ENCODE measurements at places on chromosomes 4 and X. TPM values are rescaled to one million over a fixed set of nuclear protein-coding genes. Genes with fewer than 3 reads are reported as not detected.

CYSLTR1 gene
- 0.13 TPM for total RNA-seq

SSX3 gene
- not detected for total RNA-seq

KIAA1210 gene
- not detected for total RNA-seq

CFP gene
- 27.5 TPM for total RNA-seq

CXorf49 gene
- total RNA-seq = not detected

GPRIN3 gene
- total RNA-seq = 8.9 TPM

TBC1D14 gene
- total RNA-seq = 33.0 TPM

TBC1D8B gene
- total RNA-seq = 3.6 TPM

DNA sequence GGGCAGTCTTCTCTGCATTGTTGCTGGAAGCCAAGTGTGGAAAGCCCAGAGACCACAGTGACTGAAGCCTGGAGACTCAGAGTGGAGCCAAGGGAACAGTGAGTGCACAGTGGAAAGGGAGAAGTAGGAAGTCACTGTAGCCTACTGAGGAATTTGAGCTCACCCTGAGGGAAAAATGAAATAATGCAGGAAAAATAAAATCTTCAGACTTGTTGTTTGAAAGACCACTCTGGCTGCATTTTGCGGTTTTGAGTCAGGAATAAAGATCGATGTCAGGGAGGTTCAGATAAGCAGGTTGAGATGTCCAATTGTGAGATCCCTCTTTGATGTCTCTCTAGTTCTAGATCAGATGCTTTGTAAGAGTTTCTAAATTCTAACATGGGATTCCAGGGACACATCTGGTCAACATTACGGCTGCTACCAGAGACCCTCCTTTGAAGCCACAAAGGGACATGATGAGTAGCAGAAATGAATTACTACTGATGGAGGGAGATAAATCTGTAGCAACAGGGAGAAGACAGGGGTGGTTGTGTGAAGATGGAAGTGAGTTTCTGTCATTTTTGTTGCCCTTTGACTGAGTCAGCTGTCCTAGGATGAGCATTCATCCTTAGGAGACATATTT is 8.4 kb downstream of the ADH4 start:
- H3K4me1 ChIP-seq = no peaks in the 10 kb centered on the region
- H3K27ac ChIP-seq = no peak overlapping the region
- no peak overlapping the region for H3K4me3 ChIP-seq

DNA sequence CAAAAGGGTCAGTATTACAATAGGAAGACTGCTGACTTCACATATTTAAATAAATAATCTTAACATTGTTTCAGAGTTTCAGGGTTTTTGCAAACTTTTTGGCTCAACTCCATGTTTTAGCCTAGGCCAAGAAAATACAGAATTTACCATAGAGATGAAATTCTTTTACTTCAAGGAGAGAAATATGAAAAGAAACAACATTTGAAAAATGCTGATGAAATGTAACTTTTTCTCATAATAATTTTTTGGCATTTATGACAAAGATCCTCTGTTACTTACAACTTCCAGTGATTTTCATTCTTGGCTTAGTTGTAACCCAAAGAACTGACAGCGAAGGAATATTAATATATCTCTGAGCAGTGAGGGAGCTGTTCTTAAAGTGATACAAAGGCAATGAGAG is 316.1 kb upstream of the EMCN start:
- DNase-seq = no peak
- H3K27me3 ChIP-seq = no peaks in the 10 kb centered on the region
- no peak overlapping the region for H3K27ac ChIP-seq
- H3K4me3 ChIP-seq = no peak overlapping the region

- DNase-seq = no peak
- no peak overlapping the region for H3K27ac ChIP-seq
- H3K36me3 ChIP-seq = no peaks in the 10 kb centered on the region
- H3K4me3 ChIP-seq = no peak overlapping the region
- H3K4me1 ChIP-seq = no peaks in the 10 kb centered on the region
- no peaks in the 10 kb centered on the region for H3K27me3 ChIP-seq
Observed at GRCh38 chrX:75546724-75547511, 24.1 kb upstream of the ZDHHC15 start.

- H3K36me3 ChIP-seq = no peaks in the 10 kb centered on the region
- H3K4me3 ChIP-seq = no peak overlapping the region
- peaks cover 4% of the 10 kb centered on the region for H3K27me3 ChIP-seq
- no peak overlapping the region for H3K27ac ChIP-seq
- no peaks in the 10 kb centered on the region for H3K4me1 ChIP-seq
Observed at GRCh38 chr4:188613976-188614375, 474.7 kb downstream of the TRIML1 start.

DNA sequence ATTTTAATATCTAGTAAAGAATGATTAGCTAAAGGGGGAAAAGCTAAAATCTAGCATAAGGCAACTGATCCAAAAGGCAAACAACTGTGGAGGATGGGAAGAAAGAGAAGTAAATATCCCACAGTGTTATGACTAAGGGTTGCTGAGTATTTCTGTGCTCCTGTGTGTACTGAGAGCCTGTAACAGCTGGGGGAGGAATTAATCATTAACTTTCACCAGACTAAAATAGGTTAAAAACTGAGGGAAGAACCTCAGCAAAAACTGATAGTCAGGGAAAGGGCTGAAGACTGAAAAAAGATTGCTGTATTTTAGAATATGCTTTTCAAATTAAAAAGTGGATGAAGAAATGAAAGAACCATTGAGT is 365.9 kb downstream of the CXXC4 start:
- no peaks in the 10 kb centered on the region for H3K36me3 ChIP-seq
- H3K4me1 ChIP-seq = no peaks in the 10 kb centered on the region
- H3K27me3 ChIP-seq = no peaks in the 10 kb centered on the region
- no peak for DNase-seq

Measured in endothelial cell (in vitro differentiated cells).